CD4-positive, alpha-beta T cell treated with Interleukin-4 for 1 hour (primary cell): ENCODE measurements at places on chromosomes 13 and 19.

DNA sequence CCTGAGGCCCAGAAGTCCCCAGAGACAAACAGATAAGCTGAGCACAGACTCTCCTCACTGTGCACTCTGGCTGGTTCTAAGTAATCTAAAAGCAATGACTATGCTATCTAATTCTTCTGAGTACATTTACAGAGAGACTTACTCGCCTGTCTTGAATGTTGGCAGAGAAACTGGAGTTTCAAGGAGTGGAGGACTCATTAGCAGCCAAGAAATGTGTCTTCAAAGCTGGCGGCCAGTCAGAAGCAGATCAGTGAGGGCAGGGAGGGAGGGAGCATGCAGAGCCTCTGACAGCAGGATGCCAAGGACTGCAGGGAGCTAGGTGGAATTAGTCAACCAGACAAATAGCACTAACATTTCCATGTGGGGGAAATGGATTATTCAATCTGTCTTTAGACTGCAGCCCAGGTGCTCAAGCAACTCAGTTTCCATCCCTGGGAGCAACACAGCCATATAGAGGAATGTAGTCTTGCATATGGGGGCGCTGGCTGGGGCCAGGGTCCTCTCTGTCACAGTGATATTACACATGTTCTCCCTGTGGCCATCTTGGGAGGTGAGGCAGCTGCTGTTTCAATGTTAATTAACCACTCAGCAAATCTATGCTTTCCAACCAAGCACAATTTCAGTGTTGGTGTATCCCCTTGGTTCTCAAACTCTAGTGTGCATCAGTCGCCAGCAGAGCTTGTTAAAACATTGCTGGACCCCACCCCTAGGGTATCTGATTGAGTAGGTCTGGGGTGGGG, 97.9 kb downstream of the CCNA1 start:
- DNase-seq, result no peak

GRCh38 chr19:35086455-35086854, 29.2 kb upstream of the FXYD3 start:
- no peak for DNase-seq

- DNase-seq, result no peak
Observed at GRCh38 chr19:24052811-24053210, 34.2 kb upstream of the ZNF254 start.

DNA sequence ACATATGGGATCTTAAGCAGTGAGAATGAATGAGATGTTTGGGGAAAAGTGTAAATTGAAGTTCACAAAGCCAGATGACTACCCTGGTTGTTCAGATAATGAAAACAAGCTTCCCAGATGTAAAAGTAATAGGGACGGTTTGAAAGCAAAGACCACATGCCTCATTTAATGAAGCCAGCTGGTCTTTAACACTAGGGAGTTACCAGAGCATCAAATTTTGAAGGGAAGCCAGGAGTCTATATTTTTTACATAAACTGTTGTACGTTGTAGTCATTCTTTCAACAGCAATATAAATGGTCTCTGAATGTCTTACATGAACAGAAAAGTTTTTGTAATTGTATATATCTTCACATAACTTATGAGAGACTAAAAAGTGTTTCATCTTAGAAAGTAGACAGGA, 2604.5 kb upstream of the PCDH20 start:
- DNase-seq, result no peak

GRCh38 chr19:50876456-50876855, 3.2 kb downstream of the KLK2 start:
- no peak for DNase-seq

GRCh38 chr13:39401046-39401705, 201.8 kb downstream of the LHFPL6 start:
- DNase-seq, result no peak

DNA sequence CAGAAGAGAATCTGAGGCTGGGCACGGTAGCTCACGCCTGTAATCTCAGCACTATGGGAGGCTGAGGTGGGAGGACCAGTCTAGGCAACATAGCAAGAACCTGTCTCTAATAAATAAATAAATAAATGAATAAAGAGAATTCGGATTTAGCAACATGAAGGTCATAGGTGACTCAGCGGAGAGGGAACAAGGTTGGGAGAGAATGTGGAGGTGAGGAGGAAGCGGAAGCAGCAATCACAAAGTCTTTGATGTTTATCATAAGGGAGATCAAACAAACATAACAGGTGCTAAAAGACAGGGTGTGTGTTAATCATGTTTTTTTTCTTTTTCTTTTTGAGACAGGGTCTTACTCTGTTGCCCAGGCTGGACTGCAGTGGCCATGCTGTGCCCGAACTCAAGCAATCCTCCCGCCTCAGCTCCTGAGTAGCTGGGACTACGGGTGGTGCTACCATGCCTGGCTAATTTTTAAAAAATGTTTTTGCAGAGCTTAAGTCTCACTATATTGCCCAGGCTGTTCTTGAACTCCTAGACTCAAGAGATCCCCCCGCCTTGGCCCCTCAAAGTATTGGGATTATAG, 16.3 kb downstream of the PBX4 start:
- peak; percentile 77 for DNase-seq

GRCh38 chr19:43605875-43606568, 5.9 kb upstream of the SRRM5 start:
- DNase-seq, result no peak

GRCh38 chr13:110291286-110291685, 15.7 kb downstream of the COL4A1 start:
- DNase-seq, result no peak

- DNase-seq, result no peak
Observed at GRCh38 chr19:30558793-30559192, 186.6 kb downstream of the ZNF536 start.

- no peak for DNase-seq
Observed at GRCh38 chr13:113884821-113885220, 20.9 kb upstream of the GAS6 start.

DNA sequence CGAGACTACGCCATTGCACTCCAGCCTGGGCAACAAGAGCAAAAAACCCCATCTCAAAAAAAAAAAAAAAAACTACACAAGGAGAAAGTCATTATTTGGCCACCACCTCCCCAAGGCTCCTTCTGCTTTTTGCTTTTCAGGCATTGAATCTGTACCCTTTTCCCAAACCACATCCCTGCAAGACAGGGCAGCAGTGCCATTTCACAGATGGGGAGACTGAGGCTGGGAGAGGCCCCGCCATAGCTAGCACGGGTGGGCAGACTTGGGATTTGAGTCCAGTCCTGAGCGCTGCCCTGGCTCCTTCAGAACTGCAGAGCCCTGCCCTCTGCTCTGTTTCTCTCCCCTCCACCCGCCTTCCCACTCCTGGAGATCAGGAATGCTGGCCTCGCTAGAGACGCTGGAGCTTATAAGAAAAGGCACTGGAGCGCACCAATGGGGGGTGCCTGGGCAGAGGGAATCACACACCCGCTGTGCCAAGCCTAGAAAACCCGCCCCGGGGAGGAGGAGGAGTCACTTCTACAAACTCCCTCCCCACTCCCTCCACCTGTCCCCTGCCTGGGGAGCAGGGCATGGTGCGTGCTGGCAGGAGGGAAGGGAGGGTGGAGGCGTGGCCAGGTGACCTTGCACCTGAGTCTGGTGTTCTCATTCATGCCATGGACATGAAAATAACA, 17.6 kb downstream of the TJP3 start:
- no peak for DNase-seq

DNA sequence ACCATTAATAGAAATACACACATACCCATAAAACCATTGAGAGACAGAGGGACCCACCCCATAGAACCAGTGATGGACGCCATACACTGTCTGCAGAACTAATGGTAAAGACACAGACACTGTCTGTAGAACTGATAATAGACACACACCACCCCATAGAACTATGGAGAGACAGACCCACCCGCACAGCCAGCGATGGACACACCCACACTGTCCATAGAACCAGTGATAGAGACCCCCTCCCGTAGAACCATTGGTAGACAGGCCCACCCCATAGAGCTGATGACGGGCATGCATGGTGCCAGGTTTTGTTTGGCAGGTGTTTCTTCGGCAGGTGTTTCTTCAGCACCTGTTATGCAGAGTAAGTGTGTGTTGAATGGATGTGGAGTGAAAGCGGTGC, 88.3 kb upstream of the TEX29 start:
- DNase-seq, result no peak

DNA sequence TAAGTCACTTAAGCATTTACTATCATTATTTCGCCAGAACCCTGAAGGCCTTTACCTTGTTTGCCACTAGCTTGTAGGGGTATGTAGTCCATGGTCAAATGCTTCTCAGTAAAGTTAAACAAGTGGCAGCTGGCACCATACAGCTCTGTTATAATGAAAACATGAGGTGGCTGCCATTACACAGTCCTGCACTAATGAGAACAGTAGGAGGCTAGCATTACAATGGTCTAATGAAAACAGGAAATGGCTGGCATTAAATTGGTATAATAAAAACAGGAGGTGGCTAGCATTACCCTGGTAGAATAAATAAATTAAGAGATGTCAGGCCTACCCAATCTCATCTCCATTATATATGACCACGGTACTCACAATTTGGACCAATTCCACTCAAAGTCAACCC, 107.5 kb downstream of the PCDH17 start:
- DNase-seq, result no peak

DNA sequence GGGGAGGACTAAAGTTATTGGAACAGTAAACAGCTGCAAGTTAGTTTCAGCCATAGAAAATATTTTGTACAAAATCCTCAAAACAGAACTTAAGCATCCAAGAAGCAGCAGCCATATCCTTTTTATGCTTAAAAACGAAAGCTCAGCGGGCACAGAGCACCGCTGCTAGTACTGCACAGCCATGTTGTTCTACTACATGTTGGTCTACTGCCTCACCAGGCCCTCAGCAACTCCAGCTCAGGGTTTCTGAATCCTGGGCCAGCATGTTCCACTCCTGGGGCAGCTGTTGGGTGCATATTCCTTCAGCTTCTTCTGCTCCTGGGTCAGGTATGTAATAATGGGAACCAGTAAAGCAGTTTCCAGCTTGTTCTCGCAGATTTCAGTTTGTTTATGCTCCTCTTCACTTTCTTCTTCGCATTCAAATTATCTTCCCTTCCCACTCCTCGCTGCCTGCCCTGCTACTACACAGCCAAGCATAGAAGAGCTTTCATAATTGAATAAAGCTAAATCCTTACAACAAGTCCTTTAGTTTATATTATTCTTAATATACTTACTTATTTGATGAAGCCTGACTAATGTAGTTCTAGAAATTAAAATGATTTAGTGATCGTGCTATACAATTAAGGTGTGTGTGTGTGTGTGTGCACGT, 820.5 kb upstream of the ATXN8OS start:
- no peak for DNase-seq

- no peak for DNase-seq
Observed at GRCh38 chr19:46426035-46426505, 2.7 kb downstream of the PNMA8C start.

- DNase-seq, result no peak
Observed at GRCh38 chr13:102003848-102004570, 397.8 kb downstream of the FGF14 start.

- no peak for DNase-seq
Observed at GRCh38 chr19:17021328-17021727, 5.3 kb downstream of the CPAMD8 start.

DNA sequence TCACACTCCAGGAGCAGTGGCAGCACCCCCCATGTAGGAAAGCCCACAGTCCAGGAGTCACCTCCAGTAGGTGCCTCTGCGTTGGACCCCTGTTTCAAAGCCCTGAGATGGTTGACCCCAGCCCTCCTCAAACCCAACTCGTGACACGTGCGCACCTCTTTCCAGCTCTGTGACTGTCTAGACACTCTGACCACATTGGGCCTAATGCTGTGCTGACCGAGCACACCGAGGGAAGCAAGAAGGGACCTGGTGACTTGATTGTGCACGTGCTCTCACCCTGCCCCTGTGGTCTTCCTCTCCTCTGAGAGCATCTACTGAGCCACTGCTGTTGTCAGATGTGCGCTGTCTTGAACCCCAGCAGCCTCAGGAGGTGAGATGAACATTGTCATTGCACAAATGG, 22.9 kb upstream of the SLC35E1 start:
- no peak for DNase-seq

GRCh38 chr19:29491491-29491890, 34.3 kb upstream of the VSTM2B start:
- no peak for DNase-seq

- no peak for DNase-seq
Observed at GRCh38 chr13:112722433-112723263, 32.8 kb downstream of the ATP11A start.

DNA sequence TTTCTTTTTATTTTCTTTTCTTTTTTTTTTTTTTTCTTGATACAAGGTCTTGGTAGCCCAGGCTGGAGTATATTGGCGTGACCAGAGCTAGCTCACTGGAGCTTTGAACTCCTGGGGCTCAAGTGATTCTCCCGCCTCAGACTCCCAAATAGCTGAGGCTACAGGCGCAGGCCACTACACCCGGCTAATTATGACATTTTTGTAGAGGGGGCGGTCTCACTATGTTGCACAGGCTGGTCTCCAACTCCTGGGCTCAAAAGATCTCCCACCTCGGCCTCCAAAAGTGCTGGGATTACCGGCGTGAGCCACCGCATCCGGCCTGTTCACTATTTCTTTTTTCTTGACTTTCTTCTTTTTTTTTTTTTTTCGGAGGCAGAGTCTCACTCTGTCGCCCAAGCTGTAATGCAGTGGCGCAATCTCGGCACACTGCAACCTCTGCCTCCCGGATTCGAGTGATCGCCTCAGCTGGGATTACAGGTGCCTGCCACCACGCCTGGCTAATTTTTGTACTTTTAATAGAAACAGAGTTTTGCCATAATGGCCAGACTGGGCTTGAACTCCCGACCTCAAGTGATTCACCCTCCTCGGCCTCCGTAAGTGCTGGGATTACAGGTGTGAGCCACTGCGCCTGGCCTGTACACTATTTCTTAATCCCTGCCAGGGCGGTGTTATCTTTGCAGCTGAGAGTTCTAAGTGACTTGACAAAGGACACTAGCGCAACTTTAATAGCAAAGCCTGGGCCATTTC, 37.1 kb upstream of the LSM14A start:
- DNase-seq, result no peak

- no peak for DNase-seq
Observed at GRCh38 chr13:98018293-98018692, 64.8 kb downstream of the IPO5 start.

GRCh38 chr13:72204291-72204690, 337.3 kb upstream of the DACH1 start:
- no peak for DNase-seq

DNA sequence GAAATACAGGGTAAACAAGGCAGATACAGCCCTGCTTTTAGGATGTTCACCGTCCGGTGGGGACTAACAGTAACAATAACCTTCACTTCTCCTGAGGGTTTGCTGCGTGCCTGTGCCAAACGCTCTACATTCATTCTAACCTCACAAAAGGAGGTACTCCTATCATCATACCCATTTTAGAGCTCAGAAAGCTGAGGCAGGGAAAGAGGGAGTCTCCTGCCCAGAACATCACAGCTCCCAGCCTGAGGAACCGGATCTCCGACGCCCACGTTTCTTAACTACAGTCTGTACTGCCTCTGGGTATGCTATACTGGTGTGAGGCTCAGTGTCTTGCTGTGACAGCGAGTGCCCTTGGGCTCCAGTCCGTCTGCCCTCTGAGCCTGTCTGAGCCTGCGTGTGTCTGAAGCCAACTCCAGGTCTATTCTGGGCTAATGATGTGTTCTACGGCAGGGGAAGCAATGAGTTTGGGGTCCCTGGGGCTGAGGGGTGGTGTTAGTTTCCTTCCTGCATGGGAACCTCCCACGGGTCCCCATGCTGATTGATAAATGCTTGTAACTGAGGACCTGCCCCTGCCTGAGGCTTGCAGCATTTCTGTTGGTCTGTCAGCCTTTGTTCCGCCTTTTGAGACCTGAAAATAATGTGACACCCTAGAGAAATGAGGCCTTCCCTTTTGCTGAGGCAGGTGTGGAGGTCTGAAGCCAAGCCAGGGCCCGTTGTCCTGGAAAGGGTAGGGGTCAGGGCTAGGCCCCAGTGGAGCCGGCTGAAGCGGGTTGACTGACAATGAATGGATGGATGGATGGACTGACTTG, 4.9 kb downstream of the LIPE start:
- DNase-seq, result no peak
